ENCODE measurements at places on chromosomes 7 and 10. TPM values are rescaled to one million over a fixed set of nuclear protein-coding genes. Genes with fewer than 3 reads are reported as not detected.
A peak's percentile ranks its signal among the peaks of the same experiment; 100 is the strongest.

Gene CC2D2B
- total RNA-seq, result 14.4 TPM

Gene ODAD2
- 6.5 TPM for total RNA-seq

Gene HK1
- 57.3 TPM for total RNA-seq

Gene SUPV3L1
- 15.9 TPM for total RNA-seq

Gene TMEM184A
- 3.4 TPM for total RNA-seq

Gene TCERG1L
- 0.48 TPM for total RNA-seq

Gene HIBADH
- total RNA-seq, result 26.5 TPM

Gene GJD4
- total RNA-seq, result 0.48 TPM

DNA sequence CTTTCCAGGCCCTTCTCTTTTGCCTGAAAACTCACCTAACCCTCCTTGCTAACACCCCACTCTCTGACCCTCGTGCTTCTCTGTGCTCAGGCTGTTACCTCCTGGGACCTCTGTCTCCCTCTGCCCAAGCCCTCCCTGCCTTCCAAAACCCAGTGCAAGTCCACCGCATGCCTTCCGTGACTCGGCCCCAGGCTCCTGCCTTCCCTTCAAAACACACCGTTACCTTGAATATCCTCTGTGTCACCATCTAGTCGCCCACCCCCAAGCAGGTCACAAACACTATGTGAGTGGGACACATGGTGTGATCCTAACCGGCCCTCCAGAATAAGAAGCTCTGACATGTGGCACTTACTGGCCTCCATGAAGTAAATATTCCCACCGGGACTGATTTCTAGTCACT is 176.7 kb downstream of the GRID1 start:
- no peak for DNase-seq

DNA sequence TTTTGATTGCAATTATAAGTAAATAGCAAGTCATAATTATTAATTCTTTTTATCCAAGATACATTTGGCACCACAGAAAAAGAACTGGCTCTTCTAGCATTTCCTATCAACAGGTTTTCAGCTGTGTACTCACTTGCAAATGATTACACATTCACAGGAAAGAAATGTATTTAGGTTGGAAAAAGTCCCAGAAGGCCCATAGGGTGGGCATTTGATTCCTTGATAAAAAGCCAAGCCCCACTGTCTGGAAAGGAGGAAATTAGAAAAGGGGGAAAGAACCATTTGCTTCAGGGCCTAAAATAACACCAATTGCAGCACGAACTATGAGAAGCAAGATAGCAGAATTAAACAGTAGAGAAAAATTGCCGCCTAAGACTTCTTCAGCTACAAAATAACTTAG is 80.8 kb upstream of the COL1A2 start:
- DNase-seq, result peak; percentile 52

- DNase-seq, result no peak
Measured at GRCh38 chr7:87173471-87173870, 21.2 kb downstream of the DMTF1 start.

- peak; percentile 76 for DNase-seq
Measured at GRCh38 chr10:7260412-7260900, 150.4 kb downstream of the SFMBT2 start.

DNA sequence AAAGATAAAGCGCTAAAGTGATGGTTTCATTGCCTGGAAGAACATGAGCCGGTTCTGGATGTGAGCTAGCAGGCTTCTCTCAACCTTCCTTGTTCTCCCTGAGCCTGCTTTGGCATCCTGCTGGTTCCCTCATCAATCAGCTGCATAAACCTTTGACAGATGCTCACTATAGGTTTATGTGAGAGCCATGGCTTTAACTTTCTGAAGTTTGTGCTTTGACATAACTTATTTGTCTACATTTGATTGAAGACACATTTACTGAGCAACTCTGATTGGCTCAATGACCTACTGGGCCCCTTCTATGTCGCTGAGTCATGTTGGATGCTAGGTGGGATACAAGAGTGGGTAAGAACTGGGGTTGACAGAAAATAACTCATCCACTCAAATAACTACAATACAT is 192.0 kb downstream of the ADAM12 start:
- DNase-seq, result no peak

- DNase-seq, result no peak
Measured at GRCh38 chr10:89633484-89633883, 11.6 kb downstream of the PANK1 start.

DNA sequence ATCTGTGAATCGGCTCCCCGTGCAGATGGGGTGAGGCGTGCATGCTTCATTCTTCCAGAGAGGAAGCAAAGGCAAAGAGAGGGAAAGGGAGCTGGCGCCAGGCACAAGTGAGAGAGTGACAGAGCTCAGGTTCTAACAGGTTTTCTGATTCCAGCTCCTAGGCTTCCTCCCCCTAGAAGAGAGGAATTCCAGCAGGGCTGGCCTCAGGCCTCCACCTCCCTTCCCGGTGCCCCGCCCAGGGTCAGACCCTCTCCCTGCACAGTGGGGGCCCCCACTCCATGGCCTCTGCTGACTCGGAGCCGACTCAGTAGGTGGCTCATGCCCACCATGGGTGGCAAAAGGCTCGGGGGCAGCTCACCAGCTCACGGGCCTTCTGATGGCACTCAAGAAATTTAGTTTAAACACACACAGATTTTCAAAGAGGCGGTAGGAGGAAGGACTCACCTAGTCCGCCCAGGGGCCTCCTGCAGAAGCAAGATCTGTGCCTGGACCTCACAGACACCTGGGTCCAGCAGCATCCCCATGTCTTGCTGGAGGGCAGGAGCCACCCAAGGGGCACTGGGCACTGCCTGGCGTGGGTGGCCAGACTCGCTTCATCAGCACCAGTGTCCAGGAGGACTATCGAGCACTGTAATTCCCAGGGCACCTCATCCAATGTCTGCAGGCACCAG is 183.5 kb downstream of the MAD1L1 start:
- DNase-seq, result peak; percentile 27

DNA sequence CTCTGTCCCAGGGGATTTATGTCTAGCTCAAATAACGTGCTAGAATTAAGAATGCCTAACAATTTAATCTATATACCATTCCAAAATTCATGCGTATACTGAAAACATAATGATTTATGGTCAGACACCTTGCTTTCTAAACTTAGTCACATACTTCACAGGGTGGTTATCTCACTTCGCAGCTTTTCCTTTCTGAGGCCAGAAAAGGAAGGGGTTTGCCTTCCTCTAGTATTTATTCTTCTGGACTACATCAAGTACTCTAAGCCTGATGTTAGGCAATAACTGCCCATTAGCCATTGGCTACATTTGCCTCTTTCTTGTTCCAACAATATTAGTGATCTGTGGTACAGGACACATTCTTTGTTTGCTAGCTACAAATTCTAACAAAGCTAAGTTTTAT is 72.6 kb upstream of the FHIP2A start:
- peak; percentile 71 for DNase-seq

DNA sequence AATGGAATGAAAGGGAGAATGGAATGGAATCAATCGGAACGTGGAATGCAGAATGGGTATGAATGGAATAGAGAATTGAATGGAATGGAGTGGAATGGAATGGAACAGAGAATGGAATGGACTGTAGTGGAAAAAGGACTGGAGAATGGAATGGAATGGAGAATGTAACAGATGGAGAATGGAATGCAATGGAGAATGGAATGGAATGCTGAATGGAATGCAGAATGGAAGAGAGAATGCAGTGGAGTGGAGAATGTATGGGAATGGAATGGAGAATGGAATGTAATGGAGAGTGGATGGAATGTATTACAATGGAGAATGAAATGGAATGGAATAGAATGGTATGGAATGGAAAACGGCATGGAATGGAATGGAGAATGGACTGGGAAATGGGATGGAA is 96.9 kb downstream of the NSUN6 start:
- no peak for DNase-seq

GRCh38 chr7:155358948-155359712 is 61.5 kb downstream of the INSIG1 start:
- no peak for DNase-seq

- DNase-seq, result no peak
Measured at GRCh38 chr10:63257778-63258177, 124.7 kb downstream of the NRBF2 start.

DNA sequence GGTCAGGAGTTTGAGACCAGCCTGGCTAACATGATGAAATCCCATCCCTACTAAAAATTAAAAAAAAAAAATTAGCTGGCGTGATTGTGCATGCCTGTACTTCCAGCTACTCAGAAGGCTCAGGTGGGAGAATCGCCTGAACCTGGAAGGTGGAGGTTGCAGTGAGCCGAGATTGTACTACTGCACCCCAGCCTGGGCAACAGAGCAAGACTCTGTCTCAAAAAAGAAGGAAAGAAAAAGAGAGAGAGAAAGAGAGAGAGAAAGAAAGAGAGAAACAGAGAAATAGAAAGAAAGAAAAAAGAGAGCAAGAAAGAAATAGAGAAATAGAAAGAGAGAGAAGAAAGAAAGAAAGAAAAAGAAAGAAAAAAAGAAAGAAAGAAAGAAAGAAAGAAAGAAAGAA is 292.8 kb upstream of the KLF6 start:
- DNase-seq, result no peak

DNA sequence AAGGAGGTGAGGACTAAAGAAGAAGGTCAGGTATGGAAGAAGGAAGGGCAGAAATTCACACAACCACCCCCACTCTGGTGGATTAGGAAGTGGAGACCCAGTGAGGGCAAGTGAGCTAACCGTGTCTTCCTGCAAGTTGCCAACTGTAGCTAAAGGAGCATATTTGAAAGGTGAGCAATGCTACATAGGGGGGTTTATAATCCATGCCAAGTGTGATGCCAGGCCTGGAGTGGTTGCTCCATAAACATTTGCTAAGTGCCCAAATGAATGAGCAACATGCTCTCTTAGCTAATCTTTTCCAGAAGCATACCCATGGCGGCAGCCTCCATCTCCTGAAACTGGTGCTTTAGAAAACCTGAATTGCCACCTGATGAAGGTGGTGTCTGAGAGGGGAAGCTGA is 121.6 kb downstream of the LRRC18 start:
- DNase-seq, result no peak

DNA sequence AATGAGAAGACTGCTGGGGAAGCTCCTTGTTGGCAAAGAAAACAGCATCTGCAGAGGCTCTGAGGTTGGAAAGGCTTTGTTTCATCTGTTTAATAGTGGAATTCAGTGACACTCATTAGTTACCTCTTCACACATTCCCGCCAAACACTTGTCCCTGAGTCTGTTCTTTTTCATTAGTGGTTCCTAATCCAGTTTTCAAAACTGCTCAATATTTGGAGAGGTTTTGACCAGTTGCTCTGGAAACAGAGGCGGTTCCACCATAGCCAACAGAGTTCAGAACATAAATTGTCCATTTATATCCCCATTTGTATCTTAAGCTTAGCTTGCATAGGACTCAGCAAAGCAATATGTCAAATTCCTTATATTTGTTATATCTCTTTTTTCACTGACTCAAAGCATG is 754.6 kb downstream of the AUTS2 start:
- DNase-seq, result peak; percentile 76

DNA sequence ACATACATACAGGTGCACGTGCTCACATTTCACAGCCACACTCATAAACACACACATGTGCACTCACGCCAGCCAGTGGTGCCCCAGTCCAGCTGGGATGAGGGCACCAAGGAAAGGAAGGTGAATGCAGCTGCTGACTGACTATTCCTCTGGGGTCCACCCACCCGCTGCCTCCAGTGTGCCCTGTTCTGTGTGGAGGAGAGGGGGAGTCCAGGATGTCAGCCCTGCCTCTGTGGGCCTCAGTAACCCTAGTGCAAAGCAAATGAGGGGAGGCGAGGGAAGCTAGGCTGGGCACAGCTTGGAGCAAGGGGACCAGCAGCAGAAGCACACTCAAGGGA is 57.6 kb downstream of the YKT6 start:
- DNase-seq, result no peak
